ENCODE measurements at places on chromosomes 1 and 21. TPM values are rescaled to one million over a fixed set of nuclear protein-coding genes. Genes with fewer than 3 reads are reported as not detected.

Gene OR2T33
- not detected for total RNA-seq

DNA sequence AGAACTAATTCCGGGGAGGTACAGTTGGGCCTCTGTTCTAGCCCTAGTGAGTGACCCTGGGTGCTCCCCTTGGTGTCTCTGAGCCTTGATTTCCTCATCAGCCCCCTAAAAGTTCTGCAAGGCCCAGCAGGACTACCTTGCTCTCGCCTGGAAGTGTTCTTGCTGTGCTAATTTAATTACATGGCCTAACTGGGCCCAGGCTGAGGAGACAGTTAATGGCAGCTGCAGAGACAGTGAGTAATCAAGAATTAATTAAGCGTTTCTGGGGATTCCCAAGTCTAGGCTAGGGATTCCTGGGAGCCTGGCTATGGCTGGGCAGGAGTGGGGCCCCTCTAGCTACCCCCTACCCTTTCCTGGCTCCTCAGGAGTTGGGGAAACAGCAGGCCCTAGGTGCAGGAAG, 24.7 kb upstream of the DMBX1 start:
- no peak for DNase-seq

- no peak for DNase-seq
Measured at GRCh38 chr1:92016720-92017316, 13.0 kb upstream of the EPHX4 start.

DNA sequence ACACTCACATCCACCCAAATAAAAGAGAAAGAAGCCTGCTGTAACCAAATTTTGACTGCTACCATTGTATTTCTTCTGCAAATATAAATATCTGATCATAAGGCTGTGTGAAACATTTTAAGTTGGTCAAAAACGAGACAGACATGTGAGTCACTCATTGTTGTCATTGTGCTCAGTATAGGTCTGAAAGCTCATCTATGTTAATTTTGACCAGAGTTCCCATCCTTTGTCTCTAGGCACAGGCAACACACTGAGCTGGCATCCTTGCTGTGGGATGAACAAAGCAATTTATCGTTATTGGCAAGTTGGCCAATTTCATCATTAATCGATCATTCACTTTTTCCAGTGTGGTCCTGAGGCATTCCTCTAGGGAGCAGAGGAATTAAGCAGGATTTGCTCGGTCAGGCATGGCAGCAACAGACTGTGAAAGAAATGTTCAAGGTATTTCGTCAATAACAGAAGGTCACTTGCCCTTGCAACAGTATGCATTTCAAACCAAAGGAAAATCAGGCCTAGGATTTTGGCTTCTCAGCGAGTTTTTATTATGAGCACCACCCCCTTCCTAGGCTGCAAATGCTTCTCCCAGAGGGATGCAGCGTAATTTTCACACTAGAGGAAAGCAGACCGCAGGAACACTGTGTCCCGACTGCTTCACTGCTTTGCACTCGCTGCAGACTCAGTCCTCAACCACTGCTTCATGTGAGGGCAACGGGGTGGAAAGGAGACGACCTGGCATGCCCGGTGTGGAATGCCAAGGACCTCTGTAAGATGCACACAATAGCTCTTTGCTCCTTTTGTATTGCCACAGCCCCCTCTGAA, 87.9 kb upstream of the SMYD2 start:
- no peak for DNase-seq

Data from activated CD4-positive, alpha-beta T cell treated with anti-CD3 and anti-CD28 coated beads, Interleukin-2, amount 10 ng/mL, durations not matched to agents 7 days and 5 days (primary cell).